ENCODE measurements at places on chromosomes 5 and 9. TPM values are rescaled to one million over a fixed set of nuclear protein-coding genes. Genes with fewer than 3 reads are reported as not detected.

The HTR4 gene
- total RNA-seq: not detected

The TAF11L3 gene
- total RNA-seq: not detected

The BTNL3 gene
- 0.34 TPM for total RNA-seq

The BARX1 gene
- 2.9 TPM for total RNA-seq

The ADGRD2 gene
- 0.43 TPM for total RNA-seq

The OTP gene
- not detected for total RNA-seq

The DMRT2 gene
- not detected for total RNA-seq

The CCL28 gene
- total RNA-seq: not detected

The PCDHGB7 gene
- total RNA-seq: 23.9 TPM

DNA sequence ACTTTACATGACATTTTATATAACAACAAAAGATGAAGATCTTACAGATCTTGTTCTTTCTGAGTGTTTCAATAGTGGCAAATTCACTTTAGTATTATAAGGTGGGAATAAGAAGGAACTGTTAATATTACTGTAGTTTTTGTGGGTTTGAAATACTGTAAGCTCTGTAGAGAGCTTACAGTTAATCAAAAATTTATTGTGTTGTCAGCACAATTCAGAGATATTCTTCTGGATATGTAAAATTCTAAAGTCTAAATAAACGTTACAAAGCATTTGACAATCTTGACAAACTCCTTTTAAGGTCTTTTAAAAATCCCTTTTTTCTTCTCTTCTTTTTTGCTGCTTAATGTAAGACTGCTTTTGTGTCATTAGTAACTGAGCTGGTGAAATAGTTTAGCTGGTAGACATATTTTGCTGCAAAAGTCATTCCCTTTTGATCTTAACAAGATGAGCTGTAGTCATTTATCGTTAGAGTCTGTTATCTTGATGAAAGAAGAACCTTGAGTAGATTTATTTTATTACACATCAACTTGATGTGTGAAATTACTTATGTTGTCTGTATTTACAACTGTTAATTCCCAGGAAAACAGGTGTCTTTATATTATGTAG, 186.0 kb downstream of the WDR70 start:
- H3K4me1 ChIP-seq: no peaks in the 10 kb centered on the region
- no peak for DNase-seq
- no peaks in the 10 kb centered on the region for H3K36me3 ChIP-seq
- no peak overlapping the region for H3K4me3 ChIP-seq
- H3K27me3 ChIP-seq: no peaks in the 10 kb centered on the region

DNA sequence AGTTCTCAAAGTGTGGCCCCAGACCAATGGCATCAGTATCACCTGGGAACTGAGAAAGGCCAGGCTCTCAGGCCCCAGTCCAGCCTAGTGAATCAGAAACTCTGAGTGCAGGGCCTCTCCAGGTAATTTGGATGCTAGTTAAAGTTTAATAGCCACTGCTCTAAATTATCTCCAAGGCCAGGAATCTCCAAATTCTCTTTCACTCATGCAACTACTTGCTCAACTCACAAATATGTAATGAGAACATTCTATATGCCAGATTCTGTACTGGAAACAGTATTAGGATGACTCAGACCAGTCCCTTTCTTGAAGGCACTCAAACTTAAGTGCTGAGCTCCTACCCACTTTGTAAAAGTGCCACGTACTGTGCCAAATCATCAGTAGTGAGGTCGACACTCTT, 84.6 kb downstream of the PAPPA start:
- H3K27ac ChIP-seq: no peak overlapping the region
- no peak for DNase-seq
- no peaks in the 10 kb centered on the region for H3K27me3 ChIP-seq
- no peaks in the 10 kb centered on the region for H3K4me1 ChIP-seq

GRCh38 chr9:137172901-137173795, 1.3 kb upstream of the TMEM210 start:
- peaks cover 87% of the 10 kb centered on the region for H3K27me3 ChIP-seq
- DNase-seq: no peak

GRCh38 chr9:89602978-89603766, 1.6 kb upstream of the GADD45G start:
- peaks cover 70% of the 10 kb centered on the region for H3K27me3 ChIP-seq
- peaks cover 38% of the 10 kb centered on the region for H3K4me1 ChIP-seq
- no peak overlapping the region for H3K27ac ChIP-seq
- no peaks in the 10 kb centered on the region for H3K36me3 ChIP-seq

DNA sequence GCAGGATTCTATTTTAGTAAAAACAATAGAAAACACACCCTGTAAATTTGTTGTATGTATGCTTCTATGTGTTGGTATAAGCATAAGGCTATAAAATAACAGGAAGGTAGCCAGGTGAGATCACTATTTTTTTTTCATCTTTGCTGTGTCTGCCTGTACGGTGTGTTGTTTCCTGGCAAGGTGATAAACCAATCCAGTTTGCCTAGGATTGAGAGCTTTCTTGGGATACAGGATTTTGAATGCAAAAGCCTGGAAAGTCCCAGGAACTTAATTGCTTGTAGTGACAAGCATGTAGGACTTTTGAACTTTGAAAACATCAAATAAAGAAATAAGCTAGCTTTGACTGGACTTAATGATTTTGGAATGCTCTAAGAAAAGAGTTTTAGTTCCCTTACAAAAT, 83.3 kb upstream of the RORB start:
- no peaks in the 10 kb centered on the region for H3K27me3 ChIP-seq
- no peaks in the 10 kb centered on the region for H3K36me3 ChIP-seq
- H3K4me3 ChIP-seq: no peak overlapping the region
- H3K4me1 ChIP-seq: no peaks in the 10 kb centered on the region
- no peak for DNase-seq

DNA sequence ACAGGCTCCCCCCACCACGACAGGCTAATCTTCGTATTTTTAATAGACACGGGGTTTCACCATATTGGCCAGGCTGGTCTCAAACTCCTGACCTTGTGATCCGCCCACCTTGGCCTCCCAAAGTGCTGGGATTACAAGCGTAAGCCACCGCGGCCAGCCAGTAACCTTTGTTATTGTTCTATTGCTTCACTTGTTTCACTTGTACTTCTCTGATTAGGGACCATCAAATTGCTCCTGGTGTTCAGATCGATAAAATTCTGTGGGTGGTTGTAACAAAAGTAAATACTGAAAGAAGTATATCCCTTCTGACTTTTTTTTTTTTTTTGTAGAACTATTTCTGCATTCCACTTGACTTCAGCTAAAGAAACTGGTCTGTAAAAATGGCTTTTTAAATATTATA, 445.5 kb upstream of the CDH10 start:
- no peak overlapping the region for H3K27ac ChIP-seq
- no peak for DNase-seq
- H3K4me1 ChIP-seq: no peaks in the 10 kb centered on the region
- H3K4me3 ChIP-seq: no peak overlapping the region
- no peaks in the 10 kb centered on the region for H3K36me3 ChIP-seq
- no peaks in the 10 kb centered on the region for H3K27me3 ChIP-seq

DNA sequence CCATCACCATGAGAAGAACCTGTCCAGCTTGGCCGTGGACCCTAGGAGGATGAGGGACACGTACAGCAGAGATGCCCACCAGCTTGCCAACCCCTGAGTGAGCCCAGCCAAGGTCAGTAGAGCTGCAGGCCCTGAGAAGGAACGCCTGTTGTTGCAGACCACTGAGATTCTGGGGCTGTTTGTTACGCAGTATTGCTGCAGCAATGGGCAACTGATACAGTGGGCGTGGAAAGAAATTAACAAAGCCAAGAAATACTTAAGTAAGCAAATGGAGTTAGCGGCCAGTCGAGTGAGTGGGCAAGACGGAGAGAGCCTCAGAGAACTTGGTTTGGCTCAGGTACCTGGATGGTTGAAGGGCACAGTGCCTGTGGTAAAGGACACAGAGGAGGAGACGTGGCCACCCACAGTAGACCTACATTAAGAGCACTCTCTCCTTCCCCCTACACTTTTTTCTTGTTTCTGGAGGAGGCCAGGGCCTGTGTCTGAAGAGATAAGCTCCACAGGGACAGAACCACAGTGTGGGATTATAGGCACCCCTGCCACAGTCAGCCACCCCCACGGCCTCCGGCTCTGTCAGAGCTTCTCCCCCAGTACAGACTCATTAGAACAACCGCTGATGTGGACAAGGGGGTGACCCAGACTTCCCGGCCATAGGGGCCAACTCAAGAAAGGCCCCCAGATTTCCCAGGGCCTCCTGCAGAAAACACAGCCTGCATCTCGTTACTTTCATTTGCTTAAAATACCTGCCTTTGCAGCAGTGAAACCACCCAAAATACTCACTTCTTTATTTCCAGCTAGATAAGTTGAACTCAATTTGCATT, 40.1 kb upstream of the GRHPR start:
- no peaks in the 10 kb centered on the region for H3K36me3 ChIP-seq
- H3K27me3 ChIP-seq: no peaks in the 10 kb centered on the region
- H3K27ac ChIP-seq: no peak overlapping the region
- peaks cover 3% of the 10 kb centered on the region for H3K4me1 ChIP-seq
- no peak for DNase-seq

DNA sequence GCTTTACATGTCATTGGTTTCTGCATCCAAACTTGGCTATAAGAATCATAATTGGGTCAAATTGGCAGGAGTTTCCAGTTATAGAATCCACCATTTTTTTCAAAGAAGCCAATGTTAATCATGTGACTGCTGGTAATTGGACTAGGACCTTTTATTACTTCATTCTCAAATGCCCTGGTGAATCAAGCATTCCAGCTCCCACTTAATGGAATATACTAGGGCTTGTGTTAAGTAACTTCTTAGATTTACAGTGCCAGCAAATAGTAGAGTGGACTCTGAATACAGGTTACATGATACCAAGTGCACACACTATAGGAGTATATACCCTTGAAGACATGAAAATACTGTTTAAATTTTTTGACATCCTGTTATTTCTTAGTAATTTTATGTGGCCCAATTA, 96.7 kb downstream of the NUDT12 start:
- H3K4me3 ChIP-seq: no peak overlapping the region
- H3K27me3 ChIP-seq: no peaks in the 10 kb centered on the region
- no peak for DNase-seq
- no peaks in the 10 kb centered on the region for H3K4me1 ChIP-seq

DNA sequence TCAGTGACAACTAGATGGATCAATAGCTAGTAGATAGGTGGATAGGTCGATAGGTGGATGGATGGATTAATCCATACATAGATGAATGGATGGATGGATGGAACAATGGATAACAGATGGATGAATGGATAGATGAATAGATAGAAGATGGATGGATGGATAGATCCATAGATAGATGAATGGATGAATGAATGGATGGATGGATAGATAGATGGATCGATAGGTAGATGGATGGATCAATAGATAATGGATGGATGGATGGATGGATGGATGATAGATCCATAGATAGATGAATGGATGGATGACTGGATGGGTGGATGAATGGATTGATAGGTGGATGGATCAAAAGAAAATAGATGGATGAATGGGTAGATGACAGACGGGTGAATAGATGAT, 5.1 kb downstream of the SLC6A3 start:
- DNase-seq: no peak
- peaks cover 8% of the 10 kb centered on the region for H3K4me1 ChIP-seq
- no peak overlapping the region for H3K27ac ChIP-seq

DNA sequence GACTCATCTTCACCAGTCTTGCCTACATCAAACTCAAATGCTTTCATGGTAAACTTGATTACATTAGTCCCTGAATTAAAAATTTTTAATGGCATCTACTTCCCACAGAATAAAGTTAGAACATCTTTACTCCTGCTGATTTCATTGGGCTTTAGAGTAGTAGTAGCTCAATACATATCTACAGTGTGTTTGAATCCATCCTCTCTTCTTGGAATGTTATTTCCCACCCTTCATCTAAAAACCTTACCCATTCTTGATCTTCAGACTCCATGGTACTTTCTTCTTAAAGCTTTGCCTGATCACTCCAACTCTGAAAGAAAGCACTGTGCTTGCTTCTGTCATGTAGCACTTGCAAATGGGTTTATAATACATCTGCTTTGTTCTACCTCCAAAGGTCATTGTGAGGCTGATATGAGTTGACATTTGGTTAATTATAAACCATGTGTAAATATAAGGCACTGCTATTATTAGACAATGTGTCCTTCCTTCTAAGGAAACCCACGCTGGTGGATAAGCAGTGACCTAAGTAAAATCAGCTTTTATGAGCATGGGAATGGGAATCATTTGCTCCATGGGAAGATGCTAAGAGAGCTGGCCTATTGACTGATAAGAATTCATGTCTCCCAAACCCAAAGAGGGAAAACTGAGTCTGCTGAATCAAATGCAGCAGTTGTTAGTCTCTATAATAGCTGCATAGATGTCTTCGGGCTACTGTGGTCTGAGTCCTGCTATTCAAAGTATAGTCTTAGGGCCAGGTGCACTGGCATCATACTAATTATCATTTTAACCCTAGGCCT, 7.5 kb upstream of the PRLR start:
- no peak for DNase-seq
- H3K4me3 ChIP-seq: no peak overlapping the region

GRCh38 chr5:124373883-124374282, 372.6 kb downstream of the ZNF608 start:
- no peaks in the 10 kb centered on the region for H3K36me3 ChIP-seq
- no peak for DNase-seq
- H3K27me3 ChIP-seq: no peaks in the 10 kb centered on the region

- peak; percentile 72 for DNase-seq
- H3K27me3 ChIP-seq: no peaks in the 10 kb centered on the region
- H3K36me3 ChIP-seq: no peaks in the 10 kb centered on the region
- no peak overlapping the region for H3K4me3 ChIP-seq
- H3K27ac ChIP-seq: no peak overlapping the region
Measured at GRCh38 chr5:56269216-56269927, 36.2 kb upstream of the ANKRD55 start.

DNA sequence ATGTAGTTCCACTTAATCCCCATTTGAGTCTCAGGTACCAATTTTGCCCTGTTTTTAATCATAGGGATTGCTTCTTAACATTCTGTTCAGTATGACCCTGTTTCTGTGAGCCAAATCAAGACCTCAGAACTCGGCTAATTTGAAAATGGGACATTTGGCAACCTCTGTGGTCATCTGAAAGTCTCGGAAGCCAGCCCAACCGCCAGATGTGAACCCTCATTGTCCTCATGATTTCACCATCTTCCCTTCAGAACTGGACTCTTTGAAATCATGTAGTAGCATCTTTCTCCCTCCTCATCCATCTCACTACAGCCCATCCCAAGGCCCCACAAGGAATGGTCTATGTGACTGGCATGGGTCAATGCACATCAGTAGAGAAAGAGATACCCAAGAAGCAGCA, 88.9 kb downstream of the S1PR3 start:
- H3K36me3 ChIP-seq: no peaks in the 10 kb centered on the region
- H3K4me3 ChIP-seq: no peak overlapping the region
- no peak overlapping the region for H3K27ac ChIP-seq
- DNase-seq: no peak
- H3K4me1 ChIP-seq: no peaks in the 10 kb centered on the region

DNA sequence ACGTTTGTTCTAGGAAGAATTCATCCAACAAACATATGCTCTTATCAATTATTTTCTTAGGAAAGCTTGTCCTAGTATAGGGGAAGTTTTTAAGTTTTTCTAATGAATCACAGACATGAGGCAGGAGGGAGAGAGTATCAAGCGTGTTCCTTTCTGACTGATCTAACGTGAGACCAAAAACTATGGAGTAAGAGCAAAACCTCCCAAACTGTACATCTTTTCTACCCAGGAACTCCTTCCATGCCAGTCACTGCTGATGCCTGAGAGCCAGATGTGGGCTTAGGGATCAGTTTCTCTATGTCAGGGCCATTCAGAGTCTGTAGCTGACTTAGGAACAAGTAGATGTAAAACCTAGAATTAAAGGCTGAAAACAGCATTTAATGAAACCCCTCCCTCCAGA, 51.7 kb upstream of the NFIB start:
- H3K27ac ChIP-seq: no peak overlapping the region
- no peaks in the 10 kb centered on the region for H3K27me3 ChIP-seq
- no peaks in the 10 kb centered on the region for H3K36me3 ChIP-seq
- DNase-seq: no peak
- H3K4me3 ChIP-seq: no peak overlapping the region

GRCh38 chr5:86684222-86684621, 66.5 kb downstream of the COX7C start:
- no peaks in the 10 kb centered on the region for H3K27me3 ChIP-seq
- no peak overlapping the region for H3K4me3 ChIP-seq
- peaks cover 11% of the 10 kb centered on the region for H3K4me1 ChIP-seq
- no peak for DNase-seq

All from neural progenitor cell (in vitro differentiated cells).